ENCODE measurements at places on chromosomes 6 and 20.

DNA sequence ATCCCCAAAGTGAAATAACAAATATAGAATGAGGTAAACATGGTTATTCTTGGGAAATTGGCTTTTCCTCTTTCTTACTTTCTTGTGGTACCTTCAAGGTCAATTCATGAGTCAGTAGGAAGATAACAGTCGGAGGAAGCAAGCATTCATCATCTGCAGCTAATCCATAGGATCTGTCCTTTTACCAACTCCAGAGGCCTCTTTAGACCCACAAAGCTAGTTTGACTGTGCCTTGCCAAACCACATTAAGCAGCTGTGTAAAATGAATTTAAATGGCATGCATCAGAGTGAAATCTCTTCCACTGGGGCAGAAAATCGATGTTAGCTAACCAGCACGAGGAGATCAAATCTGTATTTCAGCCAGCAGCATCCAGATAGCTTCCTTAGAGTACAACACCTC lies 171.3 kb downstream of the TMEM242 start:
- H3K27me3 ChIP-seq = peaks cover 6% of the 10 kb centered on the region
- peak overlapping the region; percentile 41 for H3K4me3 ChIP-seq
- peaks cover 27% of the 10 kb centered on the region for H3K36me3 ChIP-seq
- peaks cover 52% of the 10 kb centered on the region for H3K4me1 ChIP-seq
- peak overlapping the region; percentile 79 for H3K27ac ChIP-seq
- DNase-seq = peak; percentile 74

DNA sequence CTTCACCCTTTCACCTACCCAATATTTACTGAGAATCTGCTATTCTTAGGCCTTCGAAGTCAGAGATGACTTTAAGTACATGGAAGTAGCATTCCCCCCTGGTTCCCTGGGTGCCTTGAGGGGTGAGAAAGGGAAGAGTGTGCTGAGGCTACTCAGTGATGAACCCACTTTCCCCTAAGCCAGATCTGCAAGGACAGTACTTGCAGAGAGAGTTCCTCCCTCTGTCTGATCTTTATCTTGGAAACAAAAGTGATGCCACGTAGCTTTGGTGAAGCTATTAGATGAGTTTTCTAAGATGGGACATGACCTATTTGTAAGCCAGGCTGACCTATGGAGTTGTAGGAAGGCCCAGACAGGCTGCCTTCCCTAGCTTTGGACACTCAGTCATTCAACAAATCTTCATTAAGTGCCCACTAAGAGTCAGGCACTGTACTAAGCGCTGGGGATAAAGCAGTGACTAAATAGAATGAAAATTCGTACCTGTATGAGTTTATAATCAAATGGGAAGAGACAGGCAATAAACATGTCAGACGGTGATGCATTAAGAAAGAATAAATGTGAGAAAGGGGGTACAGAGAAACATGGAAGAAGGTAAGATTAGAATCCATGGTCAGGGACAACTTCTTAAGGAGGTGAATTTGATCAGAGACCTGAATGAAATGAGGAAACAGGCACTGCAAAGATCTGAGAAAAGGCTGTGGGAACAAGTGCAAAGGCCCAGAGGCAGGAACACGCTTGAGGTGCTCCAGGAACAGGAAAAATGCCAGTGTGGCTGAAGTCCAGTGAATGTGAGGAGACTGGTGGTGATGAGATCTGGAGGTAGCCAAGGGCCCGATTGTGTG lies 42.2 kb downstream of the BCL2L1 start:
- H3K27ac ChIP-seq = peak overlapping the region; percentile 74
- H3K27me3 ChIP-seq = peaks cover 7% of the 10 kb centered on the region
- no peak for DNase-seq
- H3K36me3 ChIP-seq = peaks cover 57% of the 10 kb centered on the region
- peaks cover 76% of the 10 kb centered on the region for H3K4me1 ChIP-seq

- H3K27me3 ChIP-seq = no peaks in the 10 kb centered on the region
- H3K27ac ChIP-seq = peak overlapping the region; percentile 83
- peaks cover 52% of the 10 kb centered on the region for H3K4me1 ChIP-seq
Observed at GRCh38 chr6:42368181-42368580, 83.5 kb downstream of the TRERF1 start.

- no peak overlapping the region for H3K4me3 ChIP-seq
- DNase-seq = no peak
- H3K36me3 ChIP-seq = no peaks in the 10 kb centered on the region
- H3K27me3 ChIP-seq = no peaks in the 10 kb centered on the region
- H3K4me1 ChIP-seq = no peaks in the 10 kb centered on the region
- no peak overlapping the region for H3K27ac ChIP-seq
Observed at GRCh38 chr6:68973066-68973465, 338.0 kb downstream of the ADGRB3 start.

GRCh38 chr6:75934643-75935472 lies 137.6 kb downstream of the IMPG1 start:
- peaks cover 4% of the 10 kb centered on the region for H3K27me3 ChIP-seq
- H3K36me3 ChIP-seq = no peaks in the 10 kb centered on the region
- H3K4me3 ChIP-seq = peak overlapping the region; percentile 82
- H3K27ac ChIP-seq = no peak overlapping the region
- DNase-seq = peak; percentile 75

DNA sequence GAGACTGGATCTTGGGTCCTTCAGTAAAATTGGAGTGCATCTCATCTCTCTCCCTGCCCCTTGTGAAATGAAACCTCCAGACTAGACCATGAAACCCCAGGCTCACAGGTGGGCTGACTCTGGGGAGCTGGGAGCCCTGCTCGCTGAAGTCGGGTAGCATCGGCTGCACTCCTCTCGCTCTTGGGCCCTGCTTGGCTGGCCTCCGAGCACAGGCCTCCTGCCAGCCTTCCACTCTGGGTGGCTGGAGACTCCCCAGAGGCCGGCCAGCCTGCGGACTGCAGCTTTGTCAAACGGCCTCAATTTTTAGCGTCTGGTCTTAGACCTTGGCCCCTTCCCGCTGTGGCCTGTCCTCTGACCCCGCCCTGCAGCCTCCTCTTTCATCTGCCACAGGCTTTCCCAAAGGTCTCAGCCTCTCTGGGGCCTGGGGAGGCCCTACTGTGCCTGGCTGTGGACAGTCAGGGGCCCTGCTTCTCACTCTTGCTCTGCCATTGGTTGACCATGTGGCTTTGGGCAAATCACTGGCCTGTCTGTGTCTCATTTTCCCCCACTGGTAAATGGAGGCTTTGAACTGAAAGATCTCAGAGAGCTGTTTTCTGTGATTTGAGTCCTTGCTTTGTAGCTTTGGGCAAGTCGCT lies 45.1 kb downstream of the SRC start:
- no peak overlapping the region for H3K4me3 ChIP-seq
- H3K27me3 ChIP-seq = peaks cover 6% of the 10 kb centered on the region
- H3K36me3 ChIP-seq = no peaks in the 10 kb centered on the region
- H3K27ac ChIP-seq = no peak overlapping the region

GRCh38 chr20:23101696-23102406 lies 15.7 kb upstream of the CD93 start:
- H3K27me3 ChIP-seq = peaks cover 23% of the 10 kb centered on the region
- no peaks in the 10 kb centered on the region for H3K4me1 ChIP-seq
- no peak for DNase-seq
- no peak overlapping the region for H3K27ac ChIP-seq

DNA sequence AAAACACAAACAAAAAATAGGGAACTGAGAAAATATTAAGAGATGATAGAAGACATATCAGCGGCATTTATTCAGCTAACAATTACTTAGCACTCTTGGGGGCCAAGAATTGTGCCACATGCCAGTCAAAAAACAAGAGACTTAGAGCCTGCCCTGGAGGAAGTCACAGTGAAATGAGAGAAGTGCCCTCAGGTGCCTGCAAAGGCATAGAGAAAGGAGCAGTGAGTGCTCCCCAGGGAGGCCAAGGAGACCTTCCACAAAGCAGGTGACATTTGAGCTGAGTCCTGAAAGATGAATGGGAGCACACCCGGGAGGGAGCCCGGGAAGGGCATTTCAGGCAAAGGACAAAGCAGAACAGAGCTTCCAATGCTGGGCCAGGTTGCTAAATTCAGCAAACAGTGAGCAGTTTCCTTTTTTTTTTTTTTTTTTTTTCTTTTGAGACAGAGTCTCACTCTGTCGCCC lies 184.7 kb upstream of the JARID2 start:
- no peak overlapping the region for H3K4me3 ChIP-seq
- DNase-seq = no peak
- peaks cover 1% of the 10 kb centered on the region for H3K27me3 ChIP-seq
- no peak overlapping the region for H3K27ac ChIP-seq
- H3K4me1 ChIP-seq = peaks cover 26% of the 10 kb centered on the region
- no peaks in the 10 kb centered on the region for H3K36me3 ChIP-seq

DNA sequence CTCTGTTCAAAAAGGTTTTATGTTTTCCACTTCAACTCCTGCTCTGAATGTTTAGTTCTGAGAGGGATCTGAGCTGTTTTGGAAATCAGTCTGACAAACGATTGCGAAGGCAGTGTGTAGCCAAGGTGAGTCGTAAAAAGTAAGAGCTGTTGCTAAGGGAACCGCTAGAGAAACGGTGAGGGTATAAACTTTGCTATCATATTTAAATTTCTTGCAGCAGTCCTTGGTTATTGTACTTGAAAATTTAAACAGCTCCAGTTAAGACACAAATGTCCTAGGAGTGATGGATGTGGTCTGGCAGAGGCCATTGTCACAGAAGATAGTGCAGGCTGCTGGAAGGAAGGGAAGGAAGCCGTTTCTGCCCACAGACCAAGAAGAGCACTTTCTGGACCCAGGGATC lies 64.9 kb upstream of the CITED2 start:
- H3K4me3 ChIP-seq = no peak overlapping the region
- H3K36me3 ChIP-seq = no peaks in the 10 kb centered on the region
- peaks cover 32% of the 10 kb centered on the region for H3K4me1 ChIP-seq
- H3K27me3 ChIP-seq = no peaks in the 10 kb centered on the region
- no peak overlapping the region for H3K27ac ChIP-seq

DNA sequence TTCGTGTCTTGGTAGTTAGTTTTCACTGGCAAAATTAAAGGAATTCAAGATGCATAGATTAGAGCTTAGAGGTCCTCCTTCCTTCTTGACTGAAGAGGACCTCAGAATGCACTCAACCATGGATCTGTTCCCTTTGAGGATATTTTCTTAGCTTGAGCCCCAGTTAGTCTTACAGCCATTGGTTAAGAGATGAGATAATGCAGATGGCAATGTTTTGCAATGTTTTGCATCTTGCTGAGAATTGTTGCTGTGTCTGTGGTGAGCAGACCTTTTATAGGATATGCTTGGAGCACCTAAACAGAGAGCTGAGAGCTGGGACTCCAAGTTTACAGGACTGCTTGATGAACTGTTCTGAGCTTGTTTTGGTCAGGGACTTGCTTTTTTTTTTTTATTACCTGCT lies 107.5 kb downstream of the TMEM170B start:
- peaks cover 51% of the 10 kb centered on the region for H3K4me1 ChIP-seq
- H3K27ac ChIP-seq = no peak overlapping the region
- H3K36me3 ChIP-seq = peaks cover 41% of the 10 kb centered on the region
- no peak overlapping the region for H3K4me3 ChIP-seq
- peaks cover 2% of the 10 kb centered on the region for H3K27me3 ChIP-seq
- DNase-seq = no peak

- H3K36me3 ChIP-seq = no peaks in the 10 kb centered on the region
- no peaks in the 10 kb centered on the region for H3K27me3 ChIP-seq
- H3K4me3 ChIP-seq = no peak overlapping the region
- no peak overlapping the region for H3K27ac ChIP-seq
- no peak for DNase-seq
Observed at GRCh38 chr6:5286780-5287179, 25.5 kb downstream of the FARS2 start.

DNA sequence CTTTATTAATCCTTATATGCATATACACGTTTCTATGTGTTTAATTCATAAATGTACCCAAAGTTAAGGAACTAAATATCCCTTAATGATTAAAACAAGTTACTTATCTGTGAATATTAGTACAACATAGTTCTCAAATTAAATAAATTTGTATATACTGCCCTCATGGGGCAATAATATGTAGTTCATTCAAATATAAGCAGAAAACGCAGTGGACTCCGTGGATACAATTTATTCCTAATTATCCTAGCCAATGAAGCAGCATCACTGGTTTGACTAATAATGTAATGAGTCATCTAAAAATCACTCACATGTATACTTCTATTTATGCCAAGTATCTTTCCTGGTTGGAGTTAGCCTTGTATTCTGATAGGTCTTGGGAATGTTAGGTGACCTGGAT lies 111.6 kb downstream of the TBC1D32 start:
- no peaks in the 10 kb centered on the region for H3K36me3 ChIP-seq
- no peak overlapping the region for H3K4me3 ChIP-seq
- no peaks in the 10 kb centered on the region for H3K27me3 ChIP-seq
- H3K27ac ChIP-seq = no peak overlapping the region

DNA sequence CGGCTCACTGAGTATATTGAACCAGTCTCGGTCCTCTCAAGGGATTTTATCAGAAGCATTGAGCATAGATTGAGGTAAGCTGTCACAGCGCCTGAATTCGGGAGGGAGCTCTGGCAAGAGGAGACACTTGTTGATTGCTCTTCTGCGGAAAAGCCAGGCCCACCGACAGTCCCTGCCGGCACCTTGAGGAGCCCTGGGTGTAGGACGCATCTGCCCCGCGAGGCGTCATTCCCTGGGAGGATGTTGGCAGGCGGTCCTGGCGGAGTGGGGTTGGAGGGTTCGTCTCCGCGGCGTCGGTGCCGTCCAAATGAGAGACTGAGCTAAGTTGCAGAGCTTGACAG lies 843 bp downstream of the FBXO9 start:
- no peaks in the 10 kb centered on the region for H3K36me3 ChIP-seq
- H3K27me3 ChIP-seq = no peaks in the 10 kb centered on the region
- peak overlapping the region; percentile 94 for H3K4me3 ChIP-seq
- peaks cover 36% of the 10 kb centered on the region for H3K4me1 ChIP-seq
- H3K27ac ChIP-seq = peak overlapping the region; percentile 77
- no peak for DNase-seq

GRCh38 chr6:125415913-125416312 lies 114.1 kb upstream of the HDDC2 start:
- no peak overlapping the region for H3K4me3 ChIP-seq
- DNase-seq = no peak
- H3K4me1 ChIP-seq = no peaks in the 10 kb centered on the region
- H3K36me3 ChIP-seq = no peaks in the 10 kb centered on the region
- no peaks in the 10 kb centered on the region for H3K27me3 ChIP-seq
- H3K27ac ChIP-seq = no peak overlapping the region

All from HFFc6 (cell line).